Body of pancreas (tissue), 4 donors: ENCODE measurements at places on chromosomes 7 and 10. TPM values are rescaled to one million over a fixed set of nuclear protein-coding genes. Genes with fewer than 3 reads are reported as not detected.

PDCD4 gene
- 458 TPM for total RNA-seq

SORCS1 gene
- total RNA-seq: 1.3 TPM

SMARCD3 gene
- 37.2 TPM for total RNA-seq

DNAJB9 gene
- 55.8 TPM for total RNA-seq

SPDYE16 gene
- not detected for total RNA-seq

EPHB6 gene
- 37.1 TPM for total RNA-seq

CLCN1 gene
- total RNA-seq: not detected

ZNF32 gene
- total RNA-seq: 31.6 TPM

SRGN gene
- total RNA-seq: 55.7 TPM

INTS1 gene
- 72.9 TPM for total RNA-seq
